ENCODE measurements at places on chromosomes 2 and 18.

- no peak for DNase-seq
Measured at GRCh38 chr2:179097131-179097530, 47.2 kb upstream of the CCDC141 start.

GRCh38 chr2:2758793-2759367 lies 427.8 kb upstream of the MYT1L start:
- DNase-seq, result no peak

DNA sequence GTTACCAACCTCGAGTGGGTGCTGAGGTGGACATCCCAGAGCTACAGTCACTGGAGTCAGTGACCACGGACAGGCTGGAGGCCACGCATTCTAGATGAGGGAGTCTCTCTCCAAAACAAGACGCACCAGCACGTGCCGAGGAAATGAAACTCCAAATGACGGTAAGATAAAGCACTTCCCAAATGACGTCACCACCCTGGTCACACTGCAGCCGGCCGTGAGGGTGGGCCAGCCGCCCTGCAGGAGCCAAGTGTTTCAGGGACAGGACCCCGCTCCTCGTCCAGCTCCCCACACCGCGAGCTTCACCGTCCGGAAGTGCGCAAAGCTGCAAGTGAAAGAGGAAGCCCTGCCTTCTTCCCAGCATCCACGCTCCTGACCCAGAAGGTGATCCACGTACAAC lies 99.4 kb downstream of the ZNF516 start:
- DNase-seq, result no peak

DNA sequence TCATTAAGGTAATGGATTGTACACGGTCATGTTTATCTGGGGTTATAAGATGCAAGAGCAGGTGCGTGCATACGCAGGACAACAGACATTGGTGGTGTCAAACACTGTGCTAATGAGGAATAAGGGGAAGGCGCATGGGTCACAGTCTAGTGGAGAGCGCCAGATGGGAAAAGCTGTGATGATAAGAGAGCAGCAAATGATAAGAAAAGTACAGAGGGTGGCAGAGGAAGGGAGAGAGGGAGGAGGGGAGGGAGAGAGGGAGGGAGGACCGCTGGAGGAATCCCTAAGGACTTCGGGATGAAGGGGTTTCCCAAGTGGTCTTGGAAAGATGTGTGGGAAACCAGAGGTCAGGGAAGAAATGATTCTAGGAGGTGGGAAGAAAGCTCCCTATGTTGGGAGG lies 2.9 kb downstream of the TNFRSF11A start:
- DNase-seq, result no peak

DNA sequence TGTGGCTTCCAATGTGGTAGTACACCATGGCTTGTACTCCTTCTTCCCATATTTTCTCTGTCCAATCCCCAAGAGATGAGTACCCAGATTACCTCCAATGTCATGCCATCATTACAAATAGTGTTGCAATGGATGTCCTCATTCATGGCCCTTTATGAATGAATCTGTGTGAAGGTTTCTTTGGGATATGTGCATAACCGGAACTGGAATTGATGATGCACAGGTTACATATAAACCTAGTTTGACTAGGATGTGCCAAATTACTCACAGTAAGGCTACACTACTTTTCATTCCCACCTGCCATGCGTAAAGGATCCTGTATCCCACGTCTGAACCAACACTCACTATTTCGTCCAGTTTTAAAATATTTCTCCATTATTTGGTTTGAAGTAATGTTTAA lies 173.9 kb upstream of the CXCR4 start:
- no peak for DNase-seq

- no peak for DNase-seq
Measured at GRCh38 chr2:98872526-98872925, 63.5 kb downstream of the CRACDL start.
